Parietal lobe (tissue), 2 donors: ENCODE measurements at places on chromosomes 4 and X. TPM values are rescaled to one million over a fixed set of nuclear protein-coding genes. Genes with fewer than 3 reads are reported as not detected.

Gene FAT4
- total RNA-seq = 162 TPM

Gene DCAF8L1
- not detected for total RNA-seq

Gene SLC25A14
- total RNA-seq = 29.4 TPM

Gene SHOX
- not detected for total RNA-seq

Gene PAGE3
- not detected for total RNA-seq

Gene AR
- 0.94 TPM for total RNA-seq

Gene CPLX1
- 2.5 TPM for total RNA-seq

Gene STK26
- total RNA-seq = 1.3 TPM
